ENCODE measurements at places on chromosomes 6 and 20. TPM values are rescaled to one million over a fixed set of nuclear protein-coding genes. Genes with fewer than 3 reads are reported as not detected.

DNA sequence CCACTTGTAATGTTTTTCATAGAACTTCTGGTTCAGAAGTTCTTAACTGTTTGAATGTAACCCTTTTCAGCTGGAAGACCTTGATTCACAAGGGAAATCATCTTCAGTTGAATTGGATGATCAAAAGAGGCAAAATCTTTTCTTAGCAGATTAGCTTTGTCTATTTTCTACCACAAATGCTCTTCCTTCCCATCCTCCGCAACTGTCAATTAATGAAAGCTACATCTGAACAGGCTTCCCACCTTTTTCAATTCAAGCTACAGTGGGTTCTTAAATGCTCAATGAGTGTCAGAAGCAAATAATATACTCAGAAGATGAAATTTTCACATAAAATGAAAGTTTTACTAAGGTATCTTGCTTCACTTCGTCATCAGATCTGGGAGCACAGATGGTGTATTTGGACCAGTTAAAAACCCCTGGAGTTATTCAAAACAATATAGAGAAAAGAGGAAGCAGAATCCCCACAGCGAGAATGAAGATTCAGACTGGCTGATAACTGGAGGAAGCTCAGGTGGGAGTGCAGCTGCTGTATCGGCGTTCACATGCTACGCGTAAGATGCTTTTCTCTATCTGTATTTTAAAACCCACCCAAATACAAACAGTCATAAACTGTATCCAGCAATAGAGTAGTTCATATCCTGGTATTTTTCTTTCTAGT is 19.4 kb downstream of the QRSL1 start:
- DNase-seq: no peak

Gene GTPBP2
- total RNA-seq: 74.2 TPM

DNA sequence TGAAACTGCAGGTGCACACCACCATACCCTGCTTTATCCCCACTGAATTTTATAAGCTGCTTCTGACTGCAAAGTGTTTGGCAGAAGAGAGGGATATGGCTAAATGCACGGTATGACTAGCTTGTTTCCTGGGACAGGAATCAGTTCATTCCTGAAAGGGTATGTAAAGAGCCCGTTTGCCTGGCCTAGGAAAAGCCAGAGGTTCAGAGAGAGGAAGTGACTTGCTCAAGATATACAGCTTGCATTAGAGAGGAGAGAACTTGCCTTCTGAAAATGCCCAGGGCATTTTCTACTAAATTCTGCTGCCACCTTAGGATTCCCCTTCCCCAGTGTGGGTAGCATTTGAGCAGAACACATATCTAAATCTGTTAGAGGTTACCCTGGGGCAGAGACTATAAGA is 683 bp upstream of the GCNT2 start:
- no peak for DNase-seq

- DNase-seq: no peak
Measured at GRCh38 chr20:62217913-62218773, 1.9 kb downstream of the HRH3 start.

DNA sequence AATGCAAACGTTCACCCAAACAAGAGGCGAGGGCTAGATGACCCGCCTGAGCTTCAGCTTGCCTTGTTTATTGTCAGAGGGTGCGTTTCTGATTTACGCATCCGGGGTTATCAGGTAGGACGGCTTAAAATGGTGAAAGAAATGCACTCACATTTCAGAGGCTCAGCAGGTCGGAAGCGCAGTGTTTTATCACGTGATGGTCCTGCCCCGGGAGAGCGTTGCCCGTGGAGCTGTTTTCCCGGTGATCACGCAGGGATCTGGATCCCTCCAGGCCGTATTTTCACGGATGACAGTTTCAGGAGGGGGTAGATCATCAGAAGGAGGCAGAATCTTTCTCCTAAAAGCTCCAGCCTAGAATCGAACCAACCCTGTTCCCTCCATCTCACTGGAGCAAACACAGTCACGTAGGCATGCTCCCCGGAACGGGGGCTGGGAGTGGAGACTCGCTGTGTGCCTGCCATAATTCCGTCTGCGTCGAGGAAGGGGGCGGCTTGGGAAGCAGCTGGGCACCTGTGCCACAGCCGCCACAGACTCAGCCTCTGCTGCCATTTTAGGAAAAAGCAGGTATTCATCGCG is 121.7 kb downstream of the SMOC2 start:
- DNase-seq: no peak
